ENCODE measurements at places on chromosomes 7 and 10. TPM values are rescaled to one million over a fixed set of nuclear protein-coding genes. Genes with fewer than 3 reads are reported as not detected.

The ITPRID1 gene
- not detected for total RNA-seq

DNA sequence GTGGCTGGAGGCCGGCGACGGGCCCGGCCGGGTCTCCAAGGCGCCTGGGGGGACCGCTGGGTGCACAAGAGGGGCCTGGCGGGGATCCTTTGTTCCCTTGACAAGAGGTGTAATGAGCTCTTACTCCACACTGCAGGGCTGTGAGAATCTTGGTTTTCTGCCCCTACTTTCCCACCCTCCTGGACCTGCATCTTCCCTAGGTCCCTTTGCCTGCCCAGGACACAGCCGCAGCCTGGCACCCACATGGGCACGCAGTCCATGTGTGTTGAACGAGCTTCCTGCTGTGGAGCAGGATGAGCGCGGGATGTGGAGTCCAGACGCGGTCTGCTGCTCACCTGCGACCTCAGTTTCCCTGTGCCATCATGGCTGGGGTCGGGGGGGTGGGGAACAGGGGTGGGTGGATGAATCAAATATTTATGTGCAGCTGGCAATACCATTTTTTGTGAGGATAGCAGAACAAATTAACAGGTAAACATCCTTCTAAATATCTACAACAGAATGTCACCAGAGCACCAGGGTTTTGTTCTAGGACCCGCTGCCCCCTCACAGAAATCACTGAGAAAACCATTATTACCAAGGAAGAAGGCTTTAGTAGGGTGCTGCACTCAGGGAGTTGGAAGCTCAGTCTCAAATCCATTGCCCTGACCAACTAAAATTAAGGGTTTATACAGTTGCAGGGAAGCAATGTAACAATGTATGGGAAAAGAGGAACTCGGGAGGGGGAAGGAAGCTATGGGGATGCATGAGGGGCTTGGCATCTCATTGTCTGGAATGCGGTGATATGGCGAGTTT lies 474 bp upstream of the NSMCE4A start:
- DNase-seq = peak; percentile 6

The CCDC172 gene
- not detected for total RNA-seq

GRCh38 chr7:117808341-117808757 lies 64.9 kb downstream of the CTTNBP2 start:
- peak; percentile 99 for DNase-seq

- no peak for DNase-seq
These were observed 122.3 kb downstream of the NRP1 start for GRCh38 chr10:33212061-33212748.

- DNase-seq = peak; percentile 31
These were observed 28.4 kb upstream of the IFRD1 start for GRCh38 chr7:112421666-112422486.

GRCh38 chr7:132394283-132395198 lies 181.7 kb downstream of the PLXNA4 start:
- DNase-seq = peak; percentile 11

The NKX6-2 gene
- total RNA-seq = not detected

GRCh38 chr10:79268742-79269141 lies 78.5 kb upstream of the PPIF start:
- DNase-seq = no peak

The VGF gene
- total RNA-seq = 148 TPM

The TAS2R3 gene
- total RNA-seq = not detected

DNA sequence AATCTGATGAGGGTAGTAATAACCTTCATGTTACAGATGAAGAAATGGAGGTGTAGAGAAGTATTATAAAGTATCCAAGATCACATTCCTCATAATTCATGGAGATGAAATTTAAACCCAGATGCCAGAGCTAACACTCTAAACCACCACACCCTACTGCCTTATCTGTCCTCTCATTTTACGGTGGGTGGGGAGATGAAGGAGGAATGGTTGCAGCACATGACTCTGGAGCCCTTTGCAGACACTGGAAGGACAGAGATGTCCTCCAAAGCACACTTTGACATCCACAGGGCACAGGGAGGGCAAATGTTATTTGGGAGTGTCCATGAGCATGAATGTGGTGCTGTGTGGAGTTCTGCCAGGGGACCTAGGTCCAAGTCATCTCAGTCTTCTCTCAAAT lies 1.1 kb downstream of the PLEKHS1 start:
- no peak for DNase-seq

DNA sequence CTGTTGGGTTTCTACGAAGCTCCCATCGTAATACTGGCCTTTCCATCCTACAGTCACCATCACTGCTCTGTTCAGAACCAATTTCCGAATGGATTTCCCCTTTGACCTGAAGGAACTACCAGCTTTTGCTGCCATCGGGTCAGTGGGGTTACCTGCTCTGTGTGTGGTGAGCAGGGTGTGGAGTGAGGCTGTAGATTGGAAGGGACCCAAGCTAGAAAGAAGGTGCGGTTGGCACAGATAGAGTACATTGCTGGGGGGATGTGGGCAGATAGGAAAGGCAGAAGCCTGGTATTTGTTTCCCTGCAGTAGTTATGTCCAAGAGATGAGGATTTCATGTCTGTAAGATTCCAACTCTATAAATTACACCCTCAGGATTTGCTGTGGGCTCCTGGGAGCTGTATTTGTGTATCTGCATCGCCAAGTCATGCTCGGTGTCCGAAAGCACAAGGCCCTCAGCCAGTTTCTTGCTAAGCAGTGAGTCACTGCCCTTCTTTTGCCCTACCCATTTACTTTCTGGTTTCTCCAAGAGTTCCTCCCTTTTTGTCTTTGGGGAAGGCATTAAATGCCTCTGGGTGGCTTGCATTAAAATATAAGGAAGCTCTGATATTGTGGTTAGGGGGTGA lies 15.4 kb downstream of the CLCN1 start:
- no peak for DNase-seq

- no peak for DNase-seq
These were observed 5.7 kb upstream of the ZNF503 start for GRCh38 chr10:75407224-75407712.

- peak; percentile 59 for DNase-seq
These were observed 35.7 kb downstream of the P4HA1 start for GRCh38 chr10:73060738-73061635.

GRCh38 chr10:88992921-88993524 lies 2.4 kb downstream of the FAS start:
- no peak for DNase-seq

The ARHGAP22 gene
- 4.0 TPM for total RNA-seq

DNA sequence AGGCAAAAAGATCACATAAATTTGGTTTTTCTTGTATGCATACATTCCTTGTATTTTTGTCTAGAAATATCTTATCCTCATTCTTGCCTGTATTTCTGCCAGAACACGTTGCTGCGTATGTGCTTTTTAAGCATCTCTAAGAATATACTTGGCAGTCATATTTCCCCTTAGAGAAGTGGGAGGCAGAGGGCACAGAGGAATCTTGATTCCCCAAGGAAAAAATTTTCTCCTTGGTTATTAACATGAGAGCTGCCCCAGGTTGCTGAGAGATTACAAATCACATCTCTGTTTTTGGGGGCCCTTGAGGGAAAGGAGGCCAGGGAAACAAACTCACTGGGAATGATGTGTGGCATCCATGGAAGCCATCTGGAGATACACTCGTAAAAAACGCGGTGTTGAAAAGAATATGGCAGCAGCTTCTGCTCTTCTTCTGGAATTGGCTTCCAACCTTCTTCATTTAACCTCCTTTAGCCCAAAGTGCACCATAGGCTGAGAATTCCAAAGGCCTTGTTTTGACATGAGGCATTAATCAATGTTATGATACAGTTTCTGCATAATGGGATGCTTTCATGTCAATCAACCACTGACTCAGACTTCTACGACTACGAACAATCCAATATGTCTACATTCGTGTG lies 684.3 kb upstream of the SORCS1 start:
- DNase-seq = no peak

- DNase-seq = peak; percentile 78
These were observed 150.3 kb upstream of the PHYHIPL start for GRCh38 chr10:59025981-59026765.

DNA sequence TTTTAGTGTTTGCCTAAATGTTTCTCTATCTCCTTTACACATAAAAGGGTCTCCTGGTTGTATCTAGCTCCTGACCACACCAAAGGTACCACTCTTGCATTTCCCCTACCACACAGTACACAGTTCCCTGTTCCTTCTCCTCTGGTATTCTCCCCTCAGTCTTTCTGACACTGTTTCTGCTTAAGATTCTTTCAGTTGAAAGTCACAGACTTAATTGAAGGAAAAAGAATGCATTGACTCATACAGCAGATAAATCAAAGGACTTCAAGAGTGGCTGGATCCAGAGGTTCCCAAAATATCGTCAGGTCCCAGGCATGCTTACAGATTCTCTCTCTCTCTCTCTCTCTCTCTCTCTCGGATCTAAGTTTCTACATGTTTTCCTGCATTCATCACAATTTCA lies 185.6 kb upstream of the LRGUK start:
- no peak for DNase-seq

The GIMAP7 gene
- not detected for total RNA-seq

DNA sequence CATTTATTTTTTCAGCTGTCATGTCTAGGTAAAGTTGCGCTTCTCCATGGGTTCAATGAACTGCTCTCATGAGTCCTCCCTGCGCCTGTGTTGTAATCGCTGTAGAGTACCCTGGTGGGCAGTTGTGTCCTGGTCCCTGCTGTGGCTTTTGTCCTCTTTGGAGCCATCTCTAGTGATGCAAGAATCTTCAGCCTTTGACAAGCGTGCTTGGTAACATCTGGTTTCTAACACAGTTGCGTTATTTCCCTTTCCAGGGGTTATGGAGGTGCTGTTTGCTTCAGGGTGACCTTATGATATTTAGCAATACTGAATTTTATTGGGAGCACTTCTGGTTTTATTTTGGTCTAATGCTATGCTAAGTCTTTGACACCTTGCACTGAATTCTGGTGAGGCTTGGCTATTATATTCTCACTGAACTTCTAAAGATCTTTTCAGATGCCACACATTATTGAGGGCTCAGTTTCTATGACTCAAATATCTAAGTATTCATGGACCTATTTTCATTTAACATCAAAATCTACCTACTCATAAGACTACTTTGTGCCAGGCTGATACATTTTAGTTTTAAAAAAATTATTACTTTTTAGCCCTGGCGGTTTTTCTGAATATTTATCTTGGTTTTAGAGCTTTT lies 88.6 kb downstream of the FANK1 start:
- DNase-seq = no peak

GRCh38 chr7:44107116-44107960 lies 3.2 kb downstream of the AEBP1 start:
- DNase-seq = no peak

The MALRD1 gene
- not detected for total RNA-seq

Data from G401 (cell line).